Stimulated activated CD4-positive, alpha-beta T cell treated with anti-CD3 and anti-CD28 coated beads, Interleukin-12 subunit alpha, Interleukin-12 subunit beta, amount 100 ng/mL, for 24 hours (primary cell): ENCODE measurements at places on chromosomes 11 and 22.

GRCh38 chr22:50436015-50436830 is 38.6 kb downstream of the SBF1 start:
- DNase-seq = no peak

DNA sequence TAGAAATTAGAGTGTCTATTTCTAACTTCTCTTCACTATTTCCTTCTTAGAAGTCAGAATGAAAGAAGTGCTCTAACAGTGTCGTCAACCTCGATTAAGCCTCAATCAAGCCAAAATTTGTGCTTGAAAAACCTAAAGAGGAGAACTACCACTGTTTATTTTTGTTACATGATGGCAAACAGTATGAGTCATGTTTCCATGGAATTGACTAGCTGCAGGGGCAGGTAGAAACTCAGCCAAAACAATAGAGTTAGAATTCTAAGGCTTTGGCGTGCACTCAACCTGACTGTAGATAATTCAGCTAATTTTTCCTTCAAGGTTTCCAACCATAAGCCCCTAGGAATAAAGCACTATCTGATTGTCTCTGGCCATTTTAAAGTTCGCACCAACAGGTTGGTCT is 415.9 kb downstream of the ETS1 start:
- DNase-seq = no peak

- no peak for DNase-seq
Observed at GRCh38 chr11:14015711-14016110, 53.2 kb downstream of the SPON1 start.

- DNase-seq = no peak
Observed at GRCh38 chr11:112724496-112724790, 236.8 kb upstream of the NCAM1 start.

DNA sequence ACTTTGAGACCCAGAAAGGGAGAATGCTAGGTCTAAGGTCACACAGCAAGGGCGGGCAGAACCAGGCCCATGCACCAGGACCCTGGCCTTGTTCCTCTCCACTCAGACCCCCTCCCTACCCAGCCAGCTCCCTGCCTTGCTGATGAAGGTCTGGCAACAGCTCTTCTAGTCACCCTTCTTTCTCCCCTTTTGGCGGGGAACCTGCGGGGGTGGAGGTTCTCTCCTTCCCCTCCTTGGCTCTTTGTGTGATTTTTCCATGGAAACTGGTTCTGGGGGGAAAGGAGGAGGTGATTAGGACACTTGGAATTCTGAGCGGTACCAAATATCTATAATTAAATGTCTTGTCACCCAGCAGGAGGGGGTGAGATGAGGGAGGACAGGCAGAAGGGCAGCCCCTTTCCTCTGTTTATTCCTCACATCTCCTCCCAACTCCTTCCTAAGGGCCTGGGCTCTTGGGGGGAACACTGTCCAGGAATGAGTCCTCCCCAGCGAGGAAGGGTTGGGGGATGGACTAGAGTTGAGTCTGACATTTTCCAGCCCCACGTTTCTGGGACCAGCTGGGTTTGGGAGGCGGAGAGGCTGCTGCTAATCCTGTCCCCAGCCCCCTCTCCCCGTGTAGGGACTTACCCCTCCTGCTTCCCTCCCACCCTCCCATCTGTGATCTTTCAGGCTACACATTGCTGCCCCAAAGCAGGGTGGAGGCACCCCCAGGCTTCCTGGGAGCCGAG is 7.4 kb downstream of the ARHGEF17 start:
- no peak for DNase-seq

GRCh38 chr11:17479284-17480214 is 2.9 kb upstream of the ABCC8 start:
- no peak for DNase-seq

DNA sequence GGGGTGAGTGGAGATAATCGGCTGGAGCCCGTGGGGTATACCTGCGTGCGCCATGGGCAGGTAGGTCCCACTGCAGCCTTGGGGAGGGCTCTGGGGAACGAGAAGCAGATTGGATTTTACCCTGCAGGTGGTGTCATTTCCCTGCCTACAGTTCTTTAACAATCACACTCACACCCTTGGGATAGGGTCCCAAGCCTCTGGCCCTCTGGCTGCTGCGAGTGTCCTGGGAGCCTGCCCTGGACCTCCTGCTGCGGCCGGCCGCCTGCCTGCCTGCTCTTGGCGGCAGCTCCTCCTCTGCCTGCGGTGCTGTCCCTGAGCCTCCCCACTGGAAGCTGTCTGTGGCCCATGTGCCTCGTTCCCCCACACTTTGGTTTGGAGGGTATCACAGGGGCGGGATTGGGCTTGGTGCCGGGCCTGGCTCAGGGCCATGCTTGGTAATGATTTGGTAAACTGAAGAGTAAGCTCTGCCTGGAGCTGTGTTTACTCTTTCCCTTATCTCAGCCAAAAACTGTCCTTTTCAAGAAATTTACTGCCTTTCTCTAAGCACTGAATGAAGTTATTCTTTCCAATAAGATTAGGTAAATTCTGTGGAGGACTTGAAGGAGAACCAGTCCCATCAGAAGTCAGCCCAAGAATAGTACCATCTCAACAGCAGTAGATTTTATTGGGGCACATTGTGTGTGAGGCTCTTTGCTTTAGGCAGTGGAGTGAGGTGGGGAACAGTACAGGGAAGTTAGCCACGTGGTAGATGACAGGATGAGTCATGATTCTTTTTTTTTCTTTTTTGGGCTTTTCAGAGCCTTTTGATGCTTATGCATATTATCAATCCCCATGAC is 53.7 kb downstream of the TBC1D22A start:
- DNase-seq = no peak
